ENCODE measurements at places on chromosomes 7 and 10.

- DNase-seq: no peak
These were observed 6.5 kb downstream of the VPS41 start for GRCh38 chr7:38902449-38902848.

- no peak for DNase-seq
These were observed 98.0 kb upstream of the GATA3 start for GRCh38 chr10:7956508-7956907.

DNA sequence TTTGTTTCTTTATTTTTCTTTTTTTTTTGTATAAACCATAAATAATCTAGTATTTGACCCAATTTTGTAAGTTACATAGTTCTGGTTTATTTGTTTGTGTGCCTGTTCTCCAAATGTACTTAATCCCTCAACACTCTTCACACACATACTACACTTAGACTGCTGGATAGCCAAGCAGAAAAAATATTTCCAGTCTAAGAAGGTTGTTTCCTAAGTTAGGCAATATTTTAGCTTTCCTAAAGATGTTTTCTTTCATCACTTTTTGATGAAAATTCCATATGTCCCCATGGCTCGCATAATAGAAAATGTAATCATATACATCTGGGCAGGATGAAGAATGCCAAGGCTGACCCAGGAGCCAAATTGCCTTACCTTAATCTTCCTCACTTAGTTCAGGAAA lies 105.3 kb downstream of the PPP1R3A start:
- no peak for DNase-seq

GRCh38 chr7:88859288-88859687 lies 63.8 kb upstream of the TEX47 start:
- DNase-seq: no peak

DNA sequence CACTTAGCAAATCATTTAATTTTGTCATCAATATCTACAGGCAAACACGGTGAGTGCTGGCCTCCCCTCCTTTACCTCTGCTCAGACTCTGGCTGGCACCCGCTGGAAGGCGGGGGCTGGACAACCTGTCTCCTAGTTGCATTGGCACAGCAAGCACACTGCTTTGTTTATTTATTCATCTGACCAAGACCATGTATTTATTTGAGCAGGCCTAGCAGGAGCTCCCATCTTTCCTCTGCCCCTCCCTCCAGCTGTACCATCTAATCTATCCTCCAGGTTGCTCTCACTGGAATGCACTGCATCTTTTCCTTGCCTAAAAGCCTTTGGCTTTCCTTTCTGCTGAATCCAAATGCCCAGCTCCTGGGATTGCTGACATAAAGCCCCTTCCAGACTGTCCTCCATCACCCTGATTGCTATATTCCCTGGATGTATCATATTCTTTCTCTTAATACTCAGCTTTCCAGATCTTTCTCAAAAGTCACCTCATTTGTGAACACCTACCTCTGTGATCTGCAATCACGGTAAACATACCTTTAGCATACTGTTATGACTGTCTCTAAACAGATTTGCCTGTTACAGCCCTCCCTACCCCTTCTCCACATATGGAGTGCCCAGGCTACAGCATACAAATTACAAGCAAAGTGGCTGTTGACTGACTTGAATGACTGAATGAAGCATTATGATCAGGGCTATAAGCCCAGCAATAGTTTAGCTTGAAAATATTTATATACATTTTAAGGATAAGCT lies 9.6 kb downstream of the ELMO1 start:
- DNase-seq: no peak

DNA sequence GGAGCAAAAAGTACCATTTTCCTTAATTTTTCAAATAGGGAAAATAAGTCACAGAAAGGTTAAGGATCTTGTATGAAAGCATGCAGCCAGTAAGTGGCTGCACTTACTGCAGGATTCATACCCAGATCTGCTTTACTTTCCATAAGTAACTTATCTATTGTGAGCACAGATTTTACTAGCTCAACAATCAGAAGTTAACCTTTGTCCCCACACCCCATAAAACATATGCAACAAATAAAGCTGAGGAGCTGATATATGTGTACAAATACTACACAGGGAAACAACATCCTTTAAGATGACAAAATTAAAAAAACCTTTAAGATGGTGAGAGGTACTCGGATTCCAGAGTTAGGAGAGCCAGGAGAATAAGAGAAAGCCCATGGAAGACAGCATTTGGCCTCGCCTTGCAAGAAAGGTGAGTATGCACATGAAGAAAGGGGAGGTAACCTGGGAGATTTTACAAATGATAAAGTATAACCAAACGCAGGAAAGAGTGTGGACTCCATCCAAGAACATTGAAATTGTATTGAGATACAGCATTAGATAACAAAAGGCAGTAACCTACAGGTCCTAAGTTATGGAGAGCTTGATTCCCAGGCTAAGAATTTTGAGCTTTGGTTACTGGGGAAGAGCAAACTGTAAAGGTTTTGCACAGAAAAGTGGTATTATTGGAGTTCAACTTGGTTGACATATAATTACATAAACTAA lies 87.1 kb downstream of the ITGB8 start:
- no peak for DNase-seq

DNA sequence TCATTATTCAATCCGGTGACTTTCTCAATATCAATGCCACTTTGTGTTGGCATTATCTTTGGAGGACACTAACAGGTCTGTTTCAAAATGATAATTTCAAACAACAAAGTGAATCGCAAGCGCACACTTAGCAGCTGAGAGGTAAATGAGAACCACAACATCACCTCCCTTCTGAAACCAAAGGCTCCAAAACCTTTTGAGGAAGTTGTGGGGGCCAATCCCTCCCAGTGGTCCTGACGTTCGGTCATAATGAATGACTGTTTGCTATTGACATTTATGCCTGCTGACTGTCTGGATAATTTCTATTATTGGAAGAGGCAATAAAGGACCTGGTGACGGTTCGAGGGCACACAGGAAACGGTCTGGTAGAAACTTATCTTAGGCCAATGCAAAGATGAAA lies 1.8 kb downstream of the ADARB2 start:
- DNase-seq: no peak

- no peak for DNase-seq
These were observed 65.4 kb upstream of the STEAP1B start for GRCh38 chr7:22565315-22565811.

GRCh38 chr7:102317231-102318059 lies 30.8 kb downstream of the SH2B2 start:
- no peak for DNase-seq

DNA sequence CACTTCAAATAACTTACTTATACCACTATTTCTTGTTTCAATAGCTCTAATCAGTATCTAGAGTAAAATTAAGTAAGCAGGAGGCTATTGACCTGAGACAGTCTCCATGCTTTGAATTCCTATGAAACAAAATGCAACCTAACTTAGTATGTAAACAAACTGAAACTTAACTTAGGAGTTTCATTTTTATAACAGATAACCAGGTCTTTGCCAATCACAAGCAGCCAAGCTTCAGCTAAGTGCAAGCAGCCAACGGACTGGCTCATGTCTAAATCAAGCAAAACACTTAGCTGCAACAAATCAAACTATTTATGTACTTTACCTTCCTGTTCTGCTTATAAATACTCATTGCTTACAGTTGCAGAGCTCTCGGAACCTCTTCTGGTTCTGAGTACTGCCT lies 4.4 kb upstream of the GSTK1 start:
- no peak for DNase-seq

DNA sequence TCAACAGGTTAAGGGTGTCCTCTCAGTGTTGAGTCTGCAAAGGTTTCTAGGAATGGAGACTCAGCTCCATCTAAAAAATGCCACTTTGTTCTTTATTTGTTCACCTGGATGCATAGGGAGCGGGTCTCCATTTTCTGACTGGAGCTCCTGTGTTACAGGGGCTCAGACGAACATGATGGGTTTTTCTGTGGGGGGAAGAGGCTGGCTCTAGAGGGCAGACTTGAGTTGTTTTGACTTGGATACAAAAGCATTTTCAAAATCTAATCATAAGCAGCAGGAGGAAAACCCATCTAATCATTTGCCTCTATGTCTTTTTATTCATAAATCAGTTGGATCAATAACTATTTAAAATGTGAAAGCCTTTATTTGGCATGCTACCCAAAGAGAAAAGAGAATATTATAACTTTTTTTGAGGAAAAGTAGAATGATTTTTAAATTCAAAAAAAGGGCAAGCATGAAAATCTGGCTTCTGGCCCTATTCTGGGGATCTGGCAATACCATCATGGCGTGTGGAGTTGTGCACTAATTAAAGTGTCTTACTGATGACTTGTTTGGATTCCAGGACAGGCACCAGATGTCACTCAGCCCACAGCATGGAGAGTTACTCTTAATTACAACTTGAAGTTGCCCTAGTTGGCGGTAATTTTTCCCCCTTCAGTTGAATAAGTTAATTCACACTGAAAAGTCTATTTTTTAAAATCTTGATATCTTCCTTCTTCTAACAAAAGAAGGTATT lies 594.9 kb downstream of the REEP3 start:
- DNase-seq: peak; percentile 40

DNA sequence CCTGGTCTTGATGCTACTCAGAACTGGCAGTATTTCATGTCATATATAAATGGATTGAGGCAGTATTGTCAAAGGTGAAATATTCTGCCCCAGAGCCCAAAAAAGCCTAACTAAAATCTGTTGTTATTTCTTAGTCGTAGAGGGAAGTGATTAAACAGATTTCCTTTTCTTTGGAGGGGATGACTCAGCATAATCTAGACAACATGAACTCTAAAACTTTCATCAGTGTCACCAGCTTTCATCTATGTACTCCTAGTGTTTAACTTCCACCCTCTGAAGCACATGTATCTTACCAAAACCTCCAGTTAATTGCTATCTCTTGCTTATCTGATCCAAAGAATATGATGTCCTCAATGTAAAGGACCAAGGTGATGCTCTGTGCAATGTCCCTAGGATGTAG lies 97.1 kb upstream of the ARID5B start:
- DNase-seq: no peak

DNA sequence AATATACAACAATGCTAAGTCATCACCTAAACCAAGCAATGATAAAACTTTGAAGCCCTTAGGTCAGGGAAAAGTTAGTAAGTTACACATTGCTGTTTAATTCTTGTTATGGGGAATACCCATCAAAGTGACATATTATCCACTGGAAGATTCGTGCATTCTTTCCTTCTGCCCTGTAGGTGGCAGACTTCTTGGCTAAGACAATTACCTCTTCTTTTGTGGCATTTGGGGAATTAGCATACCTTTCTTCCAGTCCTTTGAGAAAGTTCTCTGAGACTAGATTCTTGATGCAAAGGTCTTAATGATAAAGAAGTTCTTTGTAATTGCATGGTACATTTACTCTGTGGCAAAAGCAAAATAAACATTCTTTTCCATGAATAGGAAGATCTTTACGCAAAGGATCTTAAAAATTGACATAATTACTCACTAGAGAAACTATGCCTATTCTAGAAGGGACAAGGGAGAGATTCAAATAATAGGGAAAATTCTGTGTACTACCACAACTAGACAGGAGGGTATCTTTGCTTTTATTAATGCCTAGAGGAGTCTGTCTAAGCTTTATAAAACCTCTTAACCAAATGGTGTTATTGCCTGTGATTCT lies 395.9 kb downstream of the GRM8 start:
- DNase-seq: no peak

GRCh38 chr10:89302625-89303024 lies 779 bp downstream of the IFIT2 start:
- no peak for DNase-seq

DNA sequence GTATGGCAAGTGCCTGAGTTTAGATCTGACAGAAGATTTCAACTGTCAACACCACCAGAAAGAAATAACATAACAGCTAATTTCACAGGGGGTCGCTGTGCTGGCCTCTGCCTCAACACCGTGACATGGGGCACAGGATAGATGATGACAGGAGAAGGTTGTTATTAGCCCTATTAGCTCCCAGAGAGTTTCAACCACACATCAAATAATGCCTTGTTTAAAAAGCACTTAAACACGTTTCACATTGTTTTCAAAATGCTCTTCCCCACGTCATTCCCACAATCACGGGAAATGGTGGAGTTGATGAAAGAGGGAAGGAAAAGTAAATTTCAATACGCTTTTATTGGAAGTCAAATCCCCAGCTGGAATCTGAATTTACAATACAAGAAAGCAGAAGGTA lies 184.7 kb downstream of the MAGI2 start:
- no peak for DNase-seq

- DNase-seq: no peak
These were observed 125.6 kb upstream of the TNRC18 start for GRCh38 chr7:5549096-5549763.

DNA sequence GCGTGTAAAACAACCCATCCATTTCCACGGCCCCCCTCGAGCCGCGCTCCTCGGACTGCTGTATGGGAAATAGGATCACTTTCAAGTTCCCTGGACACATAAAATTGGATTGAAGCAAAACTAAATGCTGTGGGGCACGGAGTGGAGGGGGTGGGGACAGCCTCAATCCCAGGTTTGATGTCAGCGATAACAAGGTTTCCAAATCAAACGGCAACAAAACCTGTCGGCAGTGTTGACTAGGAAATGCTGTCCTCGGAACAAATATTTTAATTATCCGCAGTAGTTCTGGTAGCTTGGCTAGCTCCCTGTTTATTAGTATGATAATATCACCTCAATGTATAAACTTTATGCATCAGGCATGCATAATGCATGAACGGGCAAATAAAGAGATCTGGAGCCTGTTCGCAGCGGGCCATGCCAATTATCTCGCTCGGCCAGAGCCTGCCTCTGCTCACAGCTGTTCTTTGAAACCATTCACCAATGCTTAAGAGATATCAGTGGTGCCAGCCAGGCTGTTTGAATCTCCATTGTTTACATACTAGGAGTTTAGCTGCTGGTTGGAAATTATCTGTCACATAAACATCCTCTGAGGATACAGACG lies 161.1 kb downstream of the PAXIP1 start:
- peak; percentile 5 for DNase-seq

GRCh38 chr7:41925946-41926345 lies 223.1 kb upstream of the INHBA start:
- no peak for DNase-seq

DNA sequence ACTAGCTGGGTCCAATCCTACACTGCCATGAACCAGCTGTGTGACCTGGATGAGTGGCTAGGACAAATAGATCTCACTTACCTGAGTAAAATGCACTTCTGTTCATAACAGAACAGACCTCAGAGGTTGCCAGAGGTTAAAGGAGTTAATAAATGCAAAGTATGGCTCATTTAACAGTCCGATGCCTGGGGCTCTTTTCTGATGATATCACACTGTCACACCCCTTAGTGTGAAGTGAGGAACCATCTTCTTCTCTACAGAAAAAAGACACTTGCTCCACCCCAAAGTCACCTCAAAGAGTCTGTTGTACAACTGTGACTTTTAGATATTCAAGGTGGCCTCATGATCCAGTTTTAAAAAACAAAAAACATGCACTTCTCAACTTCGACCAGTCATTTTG lies 21.5 kb upstream of the TARP start:
- DNase-seq: no peak

DNA sequence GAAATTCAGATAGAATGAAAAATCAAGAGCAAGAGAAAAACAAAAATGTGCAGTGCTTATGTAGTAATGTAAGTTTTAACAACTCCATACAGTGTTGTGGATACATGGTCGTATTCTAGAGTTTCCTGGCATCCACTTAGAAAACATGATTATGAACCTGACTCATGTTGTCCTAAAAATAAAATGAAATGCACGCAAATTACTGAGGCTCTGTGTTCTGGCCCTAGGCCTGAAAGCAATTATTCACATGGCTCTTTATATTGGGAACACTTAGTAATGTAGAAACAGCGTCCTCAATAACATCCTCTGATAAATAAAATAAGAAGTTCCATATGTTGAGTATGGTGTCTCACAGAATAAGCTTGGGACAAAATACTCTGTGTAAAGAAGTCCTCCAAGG lies 200.2 kb upstream of the SEMA3E start:
- no peak for DNase-seq

- DNase-seq: peak; percentile 47
These were observed 33.9 kb upstream of the SLC29A3 start for GRCh38 chr10:71285180-71285545.

- DNase-seq: no peak
These were observed 326.3 kb downstream of the CCSER2 start for GRCh38 chr10:84654671-84655070.

All from NCI-H524 (cell line).